ENCODE measurements at places on chromosomes 12 and 14.

DNA sequence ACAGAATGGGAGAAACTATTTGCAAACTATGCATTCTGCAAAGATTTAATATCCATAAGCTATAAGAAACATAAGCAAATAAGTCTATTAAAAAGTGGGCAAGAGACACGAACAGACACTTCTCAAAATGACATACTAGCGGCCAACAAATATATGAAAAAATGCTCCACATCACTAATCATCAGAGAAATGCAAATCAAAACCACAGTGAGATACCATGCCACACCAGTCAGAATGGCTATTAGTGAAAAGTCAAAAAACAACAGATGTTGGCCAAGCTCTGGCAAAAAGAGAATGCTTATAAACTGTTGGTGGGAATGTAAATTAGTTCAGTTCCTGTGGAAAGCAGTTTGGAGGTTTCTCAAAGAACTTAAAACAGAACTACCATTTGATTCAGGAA lies 121.3 kb downstream of the KCNMB4 start:
- no peak overlapping the region for H3K27ac ChIP-seq

- H3K36me3 ChIP-seq: no peaks in the 10 kb centered on the region
- no peaks in the 10 kb centered on the region for H3K27me3 ChIP-seq
- peak overlapping the region; percentile 73 for H3K27ac ChIP-seq
- H3K4me3 ChIP-seq: no peak overlapping the region
- peaks cover 26% of the 10 kb centered on the region for H3K4me1 ChIP-seq
Observed at GRCh38 chr14:50766338-50766886, 64.5 kb downstream of the NIN start.

GRCh38 chr12:95970905-95971304 lies 25.2 kb downstream of the HAL start:
- no peak overlapping the region for H3K4me3 ChIP-seq
- DNase-seq: no peak
- H3K4me1 ChIP-seq: no peaks in the 10 kb centered on the region
- no peak overlapping the region for H3K27ac ChIP-seq
- no peaks in the 10 kb centered on the region for H3K36me3 ChIP-seq

DNA sequence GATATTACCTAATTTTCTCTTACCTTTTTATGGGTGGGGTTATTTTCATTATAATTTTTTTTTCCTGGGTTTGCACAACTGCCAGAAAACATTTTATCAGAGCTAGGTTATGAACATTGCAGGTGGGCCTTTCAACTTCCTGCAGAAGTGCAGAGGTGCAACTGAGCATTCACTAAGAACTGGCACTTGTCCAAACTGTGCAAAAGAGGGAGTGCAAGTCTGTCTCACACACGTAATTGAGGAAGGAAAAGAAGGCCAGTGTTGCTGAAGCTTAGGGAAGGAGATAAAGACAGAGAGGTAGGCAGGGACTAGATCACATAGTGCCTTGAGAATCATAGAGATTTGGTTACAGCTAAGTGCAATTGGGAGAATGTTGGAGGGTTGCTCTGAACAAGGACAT lies 14.1 kb upstream of the AMN1 start:
- no peaks in the 10 kb centered on the region for H3K27me3 ChIP-seq
- no peak for DNase-seq
- no peak overlapping the region for H3K4me3 ChIP-seq

DNA sequence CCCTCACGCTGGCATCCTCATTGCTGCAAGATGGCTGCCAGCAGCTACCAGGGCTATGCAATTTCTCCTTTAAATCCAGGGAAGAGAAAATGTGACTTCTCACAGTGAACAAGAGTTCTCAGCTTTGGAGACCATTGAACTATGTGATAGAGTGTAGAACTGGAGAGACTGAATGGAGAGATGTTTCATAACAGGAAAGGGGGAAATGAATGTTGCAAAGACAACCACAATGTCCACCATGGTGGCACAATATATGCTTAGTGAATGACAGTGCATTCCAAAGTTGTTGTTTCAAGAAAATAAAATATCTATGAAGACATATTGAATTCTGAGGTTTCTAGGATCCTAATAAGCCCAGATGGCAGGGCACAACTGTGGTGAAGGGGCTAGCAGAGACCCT lies 13.2 kb upstream of the COCH start:
- no peak for DNase-seq
- H3K27ac ChIP-seq: no peak overlapping the region
- H3K36me3 ChIP-seq: no peaks in the 10 kb centered on the region
- no peak overlapping the region for H3K4me3 ChIP-seq

- no peaks in the 10 kb centered on the region for H3K4me1 ChIP-seq
- H3K36me3 ChIP-seq: no peaks in the 10 kb centered on the region
- no peak for DNase-seq
- H3K27ac ChIP-seq: no peak overlapping the region
- H3K4me3 ChIP-seq: no peak overlapping the region
Observed at GRCh38 chr14:95503365-95504134, 12.9 kb downstream of the SYNE3 start.

DNA sequence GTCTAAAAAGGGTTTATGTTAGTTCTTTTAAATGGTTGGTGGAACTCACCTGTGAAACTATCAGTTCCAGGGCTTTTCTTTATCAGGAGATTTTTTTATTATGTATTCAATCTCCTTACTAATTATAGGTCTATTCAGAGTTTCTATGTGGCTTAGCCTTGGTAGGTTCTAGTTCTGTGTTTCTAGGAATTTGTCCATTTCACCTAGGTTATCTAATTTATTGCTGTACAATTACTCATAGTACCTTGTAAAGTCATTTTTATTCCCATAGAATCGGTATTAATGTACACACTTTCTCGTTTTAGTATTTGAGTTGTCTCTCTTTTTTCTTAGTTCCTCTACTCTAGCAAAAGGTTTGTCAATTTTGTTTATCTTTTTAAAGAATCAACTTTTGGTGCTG lies 59.0 kb downstream of the BORCS5 start:
- H3K27ac ChIP-seq: no peak overlapping the region
- H3K36me3 ChIP-seq: no peaks in the 10 kb centered on the region
- no peaks in the 10 kb centered on the region for H3K4me1 ChIP-seq
- no peak overlapping the region for H3K4me3 ChIP-seq
- DNase-seq: no peak
- no peaks in the 10 kb centered on the region for H3K27me3 ChIP-seq

DNA sequence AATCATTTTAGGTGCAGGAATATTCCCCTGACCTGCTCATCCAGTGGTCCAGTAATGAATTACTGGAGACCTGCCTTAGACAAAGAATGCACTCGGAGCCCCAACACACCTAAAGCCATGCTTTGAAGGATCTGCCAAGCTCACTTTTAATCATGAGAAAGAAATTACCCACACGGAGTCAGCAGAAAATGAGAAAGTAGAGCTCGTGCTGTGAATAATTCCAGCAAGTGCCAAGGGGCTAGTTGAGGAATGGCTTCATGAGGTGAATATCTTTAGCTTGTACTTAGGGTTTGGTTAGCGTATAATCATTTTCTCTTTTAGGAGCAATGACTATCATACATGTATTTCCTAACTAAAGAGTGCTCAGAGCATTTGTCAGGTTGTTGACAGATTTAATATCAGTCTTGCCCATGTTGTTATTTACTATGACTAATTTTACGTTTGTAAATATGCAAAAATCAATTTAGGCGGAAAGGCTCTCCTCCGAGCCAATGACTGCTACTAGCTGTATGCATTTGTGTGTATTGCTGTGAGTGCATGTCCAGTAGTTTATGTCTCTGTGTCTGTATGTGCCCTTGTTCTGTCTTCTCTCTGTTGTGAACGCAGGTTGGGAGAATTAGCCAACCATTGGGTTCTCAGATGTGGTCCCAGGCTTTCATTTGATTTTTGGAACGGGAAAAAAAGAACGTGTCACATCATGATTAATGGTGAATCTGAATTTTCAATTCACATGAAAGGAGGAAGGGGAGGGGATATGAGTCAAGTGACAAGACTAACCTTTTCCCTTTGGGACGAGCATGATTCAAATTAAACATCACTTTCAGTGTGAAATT lies 98.4 kb downstream of the RMST start:
- no peaks in the 10 kb centered on the region for H3K27me3 ChIP-seq
- H3K4me1 ChIP-seq: peaks cover 21% of the 10 kb centered on the region
- peak overlapping the region; percentile 36 for H3K27ac ChIP-seq
- H3K36me3 ChIP-seq: no peaks in the 10 kb centered on the region
- no peak overlapping the region for H3K4me3 ChIP-seq
- no peak for DNase-seq

GRCh38 chr14:81801921-81802320 lies 268.3 kb upstream of the SEL1L start:
- H3K4me3 ChIP-seq: no peak overlapping the region
- no peak for DNase-seq
- no peaks in the 10 kb centered on the region for H3K36me3 ChIP-seq

GRCh38 chr12:65205886-65206285 lies 36.5 kb downstream of the LEMD3 start:
- H3K4me3 ChIP-seq: no peak overlapping the region
- DNase-seq: no peak
- H3K27ac ChIP-seq: no peak overlapping the region
- no peaks in the 10 kb centered on the region for H3K27me3 ChIP-seq
- no peaks in the 10 kb centered on the region for H3K4me1 ChIP-seq
- no peaks in the 10 kb centered on the region for H3K36me3 ChIP-seq

DNA sequence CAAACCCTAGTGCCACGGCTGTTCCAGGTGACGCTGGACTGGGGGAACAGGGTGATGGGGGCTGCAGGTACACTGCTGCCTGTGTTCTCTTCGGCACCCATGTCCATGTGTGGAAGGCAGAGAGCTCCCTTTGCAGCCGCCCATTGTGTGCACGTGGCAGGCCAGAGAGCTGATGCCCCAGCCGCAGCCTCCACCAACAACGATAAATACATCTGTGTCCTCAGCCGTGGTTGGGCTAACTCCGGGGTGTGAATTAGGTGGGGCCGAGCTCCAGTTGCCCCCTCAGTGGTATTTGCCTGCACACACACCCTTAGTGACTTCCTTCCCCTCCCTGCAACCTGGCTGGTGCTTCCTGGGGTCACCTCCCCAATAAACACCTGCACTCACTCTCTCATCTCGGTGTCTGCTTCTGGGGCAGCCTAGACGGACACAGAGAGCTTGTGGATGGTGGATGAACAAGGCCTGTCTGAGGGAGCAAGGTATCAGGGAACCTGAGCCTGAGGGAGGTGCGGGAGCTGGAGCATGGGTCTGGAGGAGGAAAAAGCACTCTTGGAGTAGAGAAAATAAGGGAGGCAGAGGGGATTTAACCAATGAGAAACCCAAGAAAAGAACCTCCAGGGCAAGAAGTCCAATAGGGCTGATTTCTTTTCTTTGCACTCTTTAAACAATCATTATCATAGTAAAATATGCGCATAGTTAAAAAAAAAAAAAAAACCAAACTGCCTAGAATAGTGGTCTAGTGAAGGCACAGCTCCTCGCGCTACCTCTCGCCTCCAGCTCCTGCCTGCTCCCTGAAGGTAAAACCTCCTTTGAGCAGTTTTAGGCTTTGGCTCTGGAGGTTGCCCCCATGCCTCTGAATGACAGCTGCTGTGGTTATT lies 112.6 kb downstream of the ZNF664 start:
- H3K27me3 ChIP-seq: no peaks in the 10 kb centered on the region
- no peaks in the 10 kb centered on the region for H3K36me3 ChIP-seq
- H3K4me1 ChIP-seq: no peaks in the 10 kb centered on the region
- no peak overlapping the region for H3K27ac ChIP-seq
- no peak for DNase-seq
- H3K4me3 ChIP-seq: no peak overlapping the region

DNA sequence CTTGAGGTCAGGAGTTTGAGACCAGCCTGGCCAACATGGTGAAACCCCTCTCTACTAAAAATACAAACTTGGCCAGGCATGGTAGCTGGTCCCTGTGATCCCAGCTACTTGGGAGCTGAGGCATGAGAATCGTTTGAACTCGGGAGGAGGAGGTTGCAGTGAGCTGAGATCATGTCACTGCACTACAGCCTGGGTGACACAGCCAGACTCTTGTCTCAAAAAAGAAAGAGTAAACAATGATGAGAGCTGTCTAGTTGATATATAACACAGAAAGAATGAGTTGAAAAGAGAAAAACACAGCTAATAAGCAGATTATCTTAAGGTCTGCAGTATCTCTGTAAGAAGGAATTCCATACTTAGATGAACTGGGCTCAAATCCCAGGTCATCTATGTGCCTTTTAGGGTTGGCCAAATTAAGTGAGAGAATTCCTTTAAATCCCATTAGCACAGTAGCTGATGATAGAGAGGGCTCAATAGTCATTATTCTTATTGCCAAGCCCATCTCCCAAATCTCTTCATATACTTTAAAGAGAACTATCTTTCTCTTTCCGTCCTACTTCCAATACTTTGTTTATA lies 31.1 kb upstream of the STRAP start:
- no peak for DNase-seq
- H3K36me3 ChIP-seq: no peaks in the 10 kb centered on the region
- no peaks in the 10 kb centered on the region for H3K27me3 ChIP-seq
- H3K4me3 ChIP-seq: no peak overlapping the region

- no peak for DNase-seq
- no peaks in the 10 kb centered on the region for H3K27me3 ChIP-seq
- no peak overlapping the region for H3K27ac ChIP-seq
- no peaks in the 10 kb centered on the region for H3K4me1 ChIP-seq
- H3K4me3 ChIP-seq: no peak overlapping the region
- H3K36me3 ChIP-seq: no peaks in the 10 kb centered on the region
Observed at GRCh38 chr12:100699209-100699608, 95.4 kb upstream of the ANO4 start.

- H3K36me3 ChIP-seq: no peaks in the 10 kb centered on the region
- H3K4me3 ChIP-seq: no peak overlapping the region
- no peaks in the 10 kb centered on the region for H3K4me1 ChIP-seq
- no peaks in the 10 kb centered on the region for H3K27me3 ChIP-seq
Observed at GRCh38 chr12:63403256-63403655, 252.3 kb upstream of the AVPR1A start.

DNA sequence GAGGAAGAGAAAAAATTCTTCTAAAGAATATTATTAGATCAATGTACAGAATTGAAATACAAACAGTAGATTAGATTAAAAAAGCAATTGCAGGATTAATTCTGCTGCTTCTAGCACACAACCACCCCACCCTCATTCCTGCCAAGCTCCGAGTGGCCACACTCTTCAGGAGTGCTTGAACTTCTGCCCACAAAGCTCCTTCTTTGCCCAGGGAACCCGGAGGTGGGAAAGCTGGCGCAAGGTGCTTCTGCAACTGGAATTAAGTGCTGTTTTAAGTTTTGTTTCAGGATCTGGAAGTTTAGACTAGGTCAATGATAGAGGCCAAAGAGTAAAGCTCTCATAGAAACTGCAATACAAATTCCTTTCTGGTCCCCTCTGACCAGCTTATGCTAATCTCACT lies 94.1 kb upstream of the BMP4 start:
- no peak for DNase-seq
- H3K27me3 ChIP-seq: no peaks in the 10 kb centered on the region
- H3K4me3 ChIP-seq: no peak overlapping the region
- H3K4me1 ChIP-seq: no peaks in the 10 kb centered on the region
- no peak overlapping the region for H3K27ac ChIP-seq
- no peaks in the 10 kb centered on the region for H3K36me3 ChIP-seq

- peaks cover 3% of the 10 kb centered on the region for H3K27me3 ChIP-seq
- DNase-seq: peak; percentile 41
- H3K36me3 ChIP-seq: no peaks in the 10 kb centered on the region
- no peak overlapping the region for H3K4me3 ChIP-seq
Observed at GRCh38 chr12:54207539-54208294, 18.9 kb upstream of the SMUG1 start.

- DNase-seq: no peak
- no peaks in the 10 kb centered on the region for H3K4me1 ChIP-seq
- H3K27me3 ChIP-seq: no peaks in the 10 kb centered on the region
- H3K4me3 ChIP-seq: no peak overlapping the region
- no peaks in the 10 kb centered on the region for H3K36me3 ChIP-seq
Observed at GRCh38 chr12:105273601-105274000, 37.6 kb upstream of the APPL2 start.

GRCh38 chr12:53952335-53952694 lies 2.4 kb upstream of the HOXC12 start:
- H3K4me1 ChIP-seq: no peaks in the 10 kb centered on the region
- no peak for DNase-seq
- H3K36me3 ChIP-seq: no peaks in the 10 kb centered on the region
- no peak overlapping the region for H3K4me3 ChIP-seq
- no peak overlapping the region for H3K27ac ChIP-seq
- H3K27me3 ChIP-seq: peaks cover 69% of the 10 kb centered on the region

Measured in prostate gland (tissue), 2 donors.